ENCODE measurements at places on chromosomes 7 and 10.

DNA sequence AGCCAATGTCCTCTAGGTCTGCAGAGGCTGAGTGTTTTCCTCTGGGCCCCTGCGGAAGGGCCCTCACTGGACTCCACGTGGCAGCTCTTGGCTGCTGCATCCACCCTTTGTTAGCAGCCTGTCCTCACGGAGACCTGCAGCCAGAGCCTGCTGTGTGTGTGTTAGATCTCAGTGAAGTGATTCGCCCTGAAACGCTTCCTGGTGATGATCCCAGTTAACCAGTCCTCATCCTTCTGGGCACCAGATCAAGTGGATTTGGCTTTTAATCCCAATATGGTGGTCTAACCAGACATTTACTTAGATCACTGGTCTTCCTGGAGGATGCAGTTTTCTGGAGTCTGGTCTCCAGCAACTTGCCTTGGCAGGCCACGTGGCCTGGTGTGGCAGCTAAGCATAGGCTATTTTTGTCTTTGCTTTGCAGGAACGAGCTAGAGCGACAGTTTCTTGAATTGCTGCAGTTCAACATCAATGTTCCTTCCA is 39.5 kb upstream of the GJD4 start:
- H3K4me1 ChIP-seq = no peaks in the 10 kb centered on the region
- H3K4me3 ChIP-seq = no peak overlapping the region
- H3K36me3 ChIP-seq = peaks cover 3% of the 10 kb centered on the region
- no peak overlapping the region for H3K27ac ChIP-seq

GRCh38 chr7:26842897-26843296 is 21.5 kb downstream of the SKAP2 start:
- DNase-seq = no peak
- H3K27me3 ChIP-seq = no peaks in the 10 kb centered on the region
- H3K4me1 ChIP-seq = no peaks in the 10 kb centered on the region
- no peak overlapping the region for H3K4me3 ChIP-seq

GRCh38 chr7:81408728-81409127 is 361.1 kb downstream of the HGF start:
- no peak overlapping the region for H3K4me3 ChIP-seq
- DNase-seq = no peak
- H3K4me1 ChIP-seq = no peaks in the 10 kb centered on the region
- H3K27ac ChIP-seq = no peak overlapping the region
- H3K36me3 ChIP-seq = no peaks in the 10 kb centered on the region
- no peaks in the 10 kb centered on the region for H3K27me3 ChIP-seq

DNA sequence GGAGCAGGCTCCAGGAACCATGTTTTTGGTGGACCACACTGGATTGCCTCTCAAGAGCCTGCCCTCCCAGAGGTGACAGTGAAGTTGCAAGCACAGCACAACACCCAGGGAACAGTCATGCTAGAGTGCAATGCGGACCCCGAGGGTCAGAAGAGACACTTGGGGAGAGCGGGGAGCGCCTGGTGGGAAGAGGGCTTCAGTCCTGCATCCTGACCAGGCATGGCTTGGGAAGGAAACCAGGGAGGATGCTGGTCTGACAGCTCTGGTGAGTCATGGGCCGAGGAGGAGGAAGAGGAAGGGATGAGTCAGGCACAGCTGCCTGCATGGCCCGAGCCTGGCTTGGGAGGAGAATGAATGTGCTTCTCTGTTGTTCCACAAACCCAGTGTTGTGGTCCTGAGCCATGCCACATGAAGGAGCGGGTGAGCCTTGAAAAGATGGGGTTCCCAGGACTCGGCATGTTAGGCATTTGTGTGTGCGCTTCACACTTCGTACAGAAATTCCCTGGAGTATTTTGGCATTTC is 29.5 kb upstream of the ANKRD2 start:
- H3K27ac ChIP-seq = peak overlapping the region; percentile 83
- H3K4me3 ChIP-seq = no peak overlapping the region
- no peaks in the 10 kb centered on the region for H3K27me3 ChIP-seq
- H3K4me1 ChIP-seq = peaks cover 29% of the 10 kb centered on the region
- no peak for DNase-seq

GRCh38 chr10:110901954-110902819 is 16.8 kb downstream of the BBIP1 start:
- H3K4me3 ChIP-seq = no peak overlapping the region
- H3K36me3 ChIP-seq = no peaks in the 10 kb centered on the region
- 0 out of 2 replicates have a peak, but pooled peaks cover 1% of the 10 kb centered on the region for H3K4me1 ChIP-seq
- DNase-seq = peak; percentile 47
- no peaks in the 10 kb centered on the region for H3K27me3 ChIP-seq
- H3K27ac ChIP-seq = peak overlapping the region; percentile 75

DNA sequence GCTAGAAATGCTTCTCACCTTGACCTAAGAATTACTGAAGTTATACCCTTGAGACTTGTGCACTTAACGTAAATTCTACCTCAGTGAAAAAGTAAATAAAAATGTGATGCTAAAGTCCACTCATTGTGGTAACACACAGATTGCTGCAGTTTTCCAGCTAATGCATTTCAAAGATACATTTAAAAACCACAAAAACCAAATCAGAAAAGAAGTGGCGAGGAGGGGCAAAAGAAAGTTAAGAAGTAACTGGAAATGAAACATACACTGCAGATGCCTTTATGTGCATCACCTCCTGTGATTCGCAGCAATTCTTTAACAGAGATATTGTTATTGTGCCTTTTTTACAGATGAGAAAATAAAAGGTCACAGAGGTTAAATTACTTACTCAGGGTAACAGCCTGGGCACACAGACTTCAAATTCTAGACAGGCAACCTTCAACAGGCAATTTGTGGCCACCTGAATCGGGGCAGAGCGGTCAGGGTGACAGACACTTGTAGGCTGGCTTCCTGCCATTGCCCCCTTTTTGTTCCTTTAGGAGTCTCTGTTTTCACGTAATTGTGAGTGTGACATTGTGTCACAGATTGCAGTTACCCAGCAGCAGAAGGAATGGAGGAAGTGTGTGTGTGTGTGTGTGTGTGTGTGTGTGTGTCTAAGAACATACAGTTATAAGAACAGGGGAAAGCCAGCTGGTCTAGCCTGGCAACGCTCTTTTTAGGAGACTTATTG is 1.9 kb downstream of the WIPF3 start:
- H3K27me3 ChIP-seq = no peaks in the 10 kb centered on the region
- H3K4me1 ChIP-seq = peaks cover 10% of the 10 kb centered on the region
- H3K27ac ChIP-seq = no peak overlapping the region
